Activated CD4-positive, alpha-beta T cell treated with anti-CD3 and anti-CD28 coated beads, Interleukin-2, Interleukin-6, amounts not matched to agents 100 ng/mL and 50 ng/mL, durations not matched to agents 16 hours and 8 hours (primary cell): ENCODE measurements at places on chromosomes 7 and 10.

GRCh38 chr7:3443716-3444115 is 142.7 kb downstream of the SDK1 start:
- DNase-seq: no peak

GRCh38 chr7:65338346-65338745 is 35.3 kb upstream of the ZNF92 start:
- DNase-seq: no peak

DNA sequence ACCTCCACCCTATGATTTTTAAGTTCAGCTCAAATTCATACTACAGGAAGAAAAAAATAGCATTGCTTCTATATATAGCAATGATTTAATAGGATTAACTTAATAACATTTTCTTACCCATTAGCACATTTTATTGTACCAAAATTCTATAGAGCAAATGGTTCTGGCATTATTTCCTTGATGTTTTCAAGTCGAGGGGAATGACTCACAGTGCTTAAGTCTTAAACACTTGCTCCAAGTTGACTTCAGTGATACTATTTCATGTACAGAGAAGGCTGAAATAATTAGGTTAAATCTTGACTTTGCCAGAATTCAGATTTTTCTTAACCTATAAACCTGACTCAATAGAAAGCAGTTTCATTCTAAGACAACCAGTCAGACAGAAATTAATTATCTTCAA is 1133.8 kb downstream of the SORCS3 start:
- no peak for DNase-seq

- DNase-seq: no peak
These were observed 21.6 kb upstream of the OTUD1 start for GRCh38 chr10:23417254-23417653.

DNA sequence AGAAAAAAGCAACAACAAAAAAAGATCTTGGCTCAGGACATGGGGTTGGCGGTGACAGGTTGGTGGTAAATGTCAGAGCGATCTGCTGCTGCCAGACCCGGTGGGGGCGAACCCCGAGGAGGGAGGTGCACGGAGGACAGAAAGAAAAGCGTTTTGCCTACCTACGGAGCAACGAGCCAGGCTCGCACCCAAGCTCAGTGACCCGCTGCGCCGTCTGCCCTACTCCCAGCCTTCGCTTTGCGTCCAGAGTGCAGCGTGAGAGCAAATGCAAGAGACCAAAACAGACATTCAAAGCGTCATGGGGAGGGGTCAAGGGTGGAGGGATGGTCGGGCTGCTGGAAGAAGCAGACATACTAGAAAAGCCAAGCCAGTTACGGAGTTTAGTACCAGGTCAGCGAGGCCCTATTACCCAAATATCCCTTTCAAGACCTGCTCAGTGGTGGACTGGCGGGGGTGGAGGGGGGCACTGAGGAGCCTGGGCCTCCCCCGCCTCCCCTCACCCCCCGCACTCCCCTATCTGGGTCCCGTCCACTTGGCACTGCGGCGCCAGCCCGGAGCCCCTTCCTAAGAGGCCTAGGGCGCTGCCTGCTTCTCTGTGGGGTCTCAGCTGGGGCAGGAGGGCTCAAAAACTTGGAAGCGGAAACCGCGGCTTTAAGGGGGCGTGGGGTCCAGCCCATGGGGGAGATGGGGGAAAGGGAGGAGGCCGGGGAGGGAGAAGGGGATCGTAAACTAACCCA is 66.9 kb downstream of the SLC29A4 start:
- DNase-seq: no peak

DNA sequence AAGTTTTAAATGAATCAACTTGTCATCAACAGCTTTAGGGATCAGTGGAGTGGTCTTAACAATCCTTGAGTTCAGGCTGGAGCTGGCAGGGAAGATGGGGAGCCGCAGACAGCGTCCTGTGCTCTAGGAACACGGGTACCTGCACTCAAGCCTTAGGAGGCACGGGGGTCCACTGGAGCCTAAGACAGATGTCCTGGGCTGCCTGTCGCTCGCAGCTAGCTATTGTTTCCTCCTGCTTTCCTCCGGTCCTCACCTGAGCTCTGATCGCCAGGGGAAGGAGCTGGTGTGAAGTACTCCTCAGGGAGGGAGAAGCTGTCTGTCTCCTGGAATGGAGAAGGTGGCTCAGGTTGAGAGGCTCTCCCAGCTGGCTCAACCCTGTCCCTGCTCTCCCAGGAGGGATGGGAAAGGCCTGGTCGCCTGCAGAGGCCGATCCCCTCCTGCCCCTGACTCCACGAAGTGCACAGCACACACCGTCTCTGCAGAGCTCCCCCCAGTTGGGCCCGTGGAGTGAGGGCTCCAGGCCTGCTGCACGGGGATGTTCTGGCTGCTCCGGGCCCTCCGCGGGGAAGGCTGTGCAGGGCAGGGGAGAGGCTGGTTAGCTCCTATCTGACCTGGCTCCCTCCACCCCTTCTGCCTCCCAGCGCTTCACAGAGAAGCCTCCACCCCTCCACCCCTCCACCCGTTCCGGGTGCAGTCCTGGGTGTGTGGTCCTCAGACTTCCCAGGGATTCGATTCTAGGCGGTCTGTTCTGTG is 14.5 kb upstream of the PYROXD2 start:
- DNase-seq: no peak

DNA sequence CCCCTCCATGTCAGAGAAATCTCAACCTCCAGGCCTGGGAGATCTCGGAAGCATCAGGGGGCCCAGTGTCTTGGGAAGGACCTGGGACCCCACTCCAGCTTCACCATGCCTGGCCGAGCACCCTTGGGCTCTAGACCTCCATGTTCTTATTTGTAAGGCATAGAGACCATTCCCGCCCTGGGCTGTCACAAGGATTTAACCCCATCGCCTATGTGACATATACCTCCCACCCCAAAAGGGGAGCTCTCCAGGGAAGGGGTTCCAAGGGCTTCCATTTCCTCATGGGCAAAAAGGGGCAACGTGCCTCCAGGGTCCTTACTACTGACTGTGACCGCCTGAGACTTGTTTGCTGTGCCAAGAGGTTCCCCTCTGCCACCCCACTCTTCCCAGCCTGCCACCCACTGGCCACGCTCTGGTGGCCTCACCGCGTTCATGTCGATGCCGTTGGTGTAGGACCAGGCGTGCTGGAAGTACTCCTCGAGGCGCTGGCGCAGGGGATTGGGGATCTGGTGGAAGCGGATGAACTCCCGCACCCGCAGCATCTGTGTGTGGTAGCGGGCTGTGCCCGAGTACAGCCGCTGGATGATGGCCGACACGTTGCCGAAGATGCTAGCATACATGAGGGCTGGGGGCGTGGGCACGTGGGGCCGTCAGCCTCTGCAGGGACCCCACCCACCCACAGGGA is 27.5 kb downstream of the KCNH2 start:
- DNase-seq: no peak

- no peak for DNase-seq
These were observed 50.1 kb downstream of the SYPL1 start for GRCh38 chr7:106062006-106062405.

GRCh38 chr10:84230359-84230758 is 5.0 kb upstream of the LRIT2 start:
- no peak for DNase-seq

DNA sequence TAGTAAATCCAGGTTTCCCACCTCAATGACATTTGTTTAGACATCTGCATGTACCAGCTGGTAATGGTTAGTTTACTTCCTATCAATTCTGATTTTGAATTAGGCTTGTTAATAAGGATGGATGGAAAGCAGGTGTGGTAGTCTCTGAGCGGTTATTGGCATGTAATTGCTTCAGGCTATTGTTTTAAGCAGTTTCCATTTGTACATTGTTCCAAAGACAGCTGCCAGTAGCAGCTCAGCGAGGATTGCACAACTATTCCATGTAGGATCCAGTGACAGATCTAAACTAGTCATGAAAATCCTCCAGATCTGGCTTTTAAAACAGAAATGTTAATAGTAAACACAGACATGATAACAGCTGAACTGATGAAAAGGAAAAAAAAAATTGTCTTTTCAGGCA is 436.0 kb upstream of the ADARB2 start:
- no peak for DNase-seq

DNA sequence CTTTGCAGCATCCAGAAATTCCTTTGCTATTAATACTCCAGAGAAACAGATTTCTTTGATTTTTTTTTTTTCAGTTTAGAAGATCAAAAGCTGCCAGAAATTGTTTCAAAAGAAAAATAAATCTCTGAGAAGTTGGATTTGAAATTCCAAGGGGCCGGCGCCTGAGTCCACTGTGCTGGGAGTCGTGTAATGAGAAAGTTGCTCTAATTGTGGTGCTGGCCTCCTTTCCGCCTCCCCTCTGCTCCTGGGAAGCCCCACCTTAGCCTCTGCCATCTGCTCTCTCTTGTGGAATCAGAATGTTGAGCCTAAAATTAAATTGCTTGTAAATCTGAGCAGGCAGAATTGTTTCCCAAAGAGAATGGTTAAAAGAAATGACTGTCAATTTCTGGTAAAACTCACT is 93.3 kb downstream of the EMX2 start:
- DNase-seq: no peak

DNA sequence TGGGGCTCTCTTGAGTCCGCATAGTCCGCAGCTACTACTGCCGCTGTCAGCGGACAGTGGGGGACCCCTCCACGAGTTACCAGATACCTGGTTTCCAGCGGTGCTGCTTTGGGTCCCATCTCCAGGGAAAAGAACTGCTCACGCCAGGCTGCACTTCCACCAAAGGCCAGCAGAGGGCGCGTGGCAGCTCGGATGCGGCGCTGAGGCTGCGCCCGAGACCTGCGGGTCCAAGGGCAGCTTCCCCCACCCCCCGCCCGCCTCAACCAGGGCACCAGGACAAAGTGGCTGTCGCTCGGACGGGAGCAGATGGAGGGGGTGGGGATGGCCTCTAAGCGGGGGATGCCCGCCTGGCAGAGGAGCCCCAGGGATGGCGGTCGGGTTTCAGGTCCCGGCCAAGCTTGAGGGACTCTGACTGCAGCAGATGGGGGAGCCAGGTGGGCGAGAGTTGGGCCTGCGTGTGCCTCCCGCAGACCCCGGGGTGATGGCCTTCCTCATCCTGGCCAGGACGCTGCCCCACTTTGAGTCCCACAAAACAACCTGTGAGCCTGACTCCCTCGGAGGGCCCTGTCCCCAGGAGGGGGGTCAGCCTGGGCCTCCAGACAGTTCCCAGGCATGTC is 23.8 kb upstream of the ZNF735 start:
- peak; percentile 18 for DNase-seq

DNA sequence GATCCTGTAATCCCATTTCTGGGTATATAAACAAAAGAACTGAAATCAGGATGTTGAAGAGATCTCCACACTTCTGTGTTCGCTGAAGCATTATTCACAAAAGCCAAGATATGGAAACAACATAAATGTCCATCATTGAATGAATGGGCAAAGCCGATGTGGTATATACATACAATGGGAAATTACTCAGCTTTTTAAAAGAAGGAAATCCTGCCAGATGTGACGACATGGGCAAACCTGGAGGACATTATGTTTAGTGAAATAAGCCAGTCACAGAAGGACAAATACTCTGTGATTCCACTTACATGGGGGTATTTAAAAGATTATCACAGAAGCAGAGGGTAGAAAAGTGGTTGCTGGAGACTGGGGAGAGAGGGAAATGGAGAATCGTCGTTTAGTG is 23.9 kb upstream of the FAM107B start:
- no peak for DNase-seq

GRCh38 chr10:128540128-128540762 is 414.0 kb upstream of the MKI67 start:
- no peak for DNase-seq

GRCh38 chr10:55550236-55550635 is 749.2 kb upstream of the PCDH15 start:
- DNase-seq: no peak

- no peak for DNase-seq
These were observed 709.3 kb upstream of the AUTS2 start for GRCh38 chr7:68888971-68889385.

- DNase-seq: no peak
These were observed 170.1 kb downstream of the FANK1 start for GRCh38 chr10:126066456-126066855.

DNA sequence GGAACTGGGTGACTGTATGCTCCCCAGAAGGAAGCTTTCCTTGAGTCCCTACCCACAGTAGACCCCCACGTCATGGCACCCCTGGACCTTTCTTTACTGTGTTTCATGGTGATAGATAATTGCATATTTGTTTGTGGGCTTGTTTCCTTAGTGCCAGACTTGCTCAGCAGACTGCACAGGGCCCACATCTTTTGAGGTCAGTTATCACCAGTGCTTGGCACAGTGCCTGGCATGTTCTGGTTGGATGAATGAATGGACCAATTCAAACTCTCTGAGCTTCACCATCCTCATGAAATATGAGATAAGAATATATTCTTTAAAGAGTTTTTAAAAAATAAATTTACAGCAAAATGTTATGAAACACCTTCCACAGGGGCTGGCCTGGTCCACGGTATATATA is 78.4 kb upstream of the EMX2 start:
- no peak for DNase-seq

- no peak for DNase-seq
These were observed 33.0 kb downstream of the ELMO1 start for GRCh38 chr7:37415629-37416028.

DNA sequence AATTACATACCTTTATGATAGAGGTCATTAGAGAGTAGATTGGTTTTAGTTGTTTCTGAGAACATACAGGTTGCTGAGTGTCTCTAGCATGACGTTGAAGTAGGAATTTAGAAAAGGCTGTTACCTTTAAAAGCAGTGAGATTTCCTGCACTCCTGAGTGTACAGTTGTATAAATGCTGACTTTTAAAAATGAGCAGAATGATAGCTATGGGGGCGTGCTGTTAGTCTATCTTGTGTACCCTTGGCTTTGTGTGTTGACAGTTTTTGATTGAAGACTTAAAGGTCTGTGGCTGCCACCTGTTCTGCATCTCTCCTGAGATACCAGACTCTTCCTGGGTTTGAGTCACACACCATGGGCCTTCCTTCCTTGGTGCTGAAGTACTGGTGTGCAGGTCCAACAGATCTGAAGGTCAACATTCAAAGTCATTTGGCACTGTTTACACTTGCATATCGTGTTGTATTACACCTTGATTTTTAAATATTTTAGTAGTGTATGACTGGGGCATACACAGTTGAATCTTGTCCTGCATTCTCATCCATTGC is 23.8 kb downstream of the DNAJB6 start:
- no peak for DNase-seq

GRCh38 chr10:13499150-13499549 is 29.7 kb downstream of the BEND7 start:
- no peak for DNase-seq
